Hippocampal formation (tissue), 2 donors: ENCODE measurements at places on chromosomes 6 and 20.

DNA sequence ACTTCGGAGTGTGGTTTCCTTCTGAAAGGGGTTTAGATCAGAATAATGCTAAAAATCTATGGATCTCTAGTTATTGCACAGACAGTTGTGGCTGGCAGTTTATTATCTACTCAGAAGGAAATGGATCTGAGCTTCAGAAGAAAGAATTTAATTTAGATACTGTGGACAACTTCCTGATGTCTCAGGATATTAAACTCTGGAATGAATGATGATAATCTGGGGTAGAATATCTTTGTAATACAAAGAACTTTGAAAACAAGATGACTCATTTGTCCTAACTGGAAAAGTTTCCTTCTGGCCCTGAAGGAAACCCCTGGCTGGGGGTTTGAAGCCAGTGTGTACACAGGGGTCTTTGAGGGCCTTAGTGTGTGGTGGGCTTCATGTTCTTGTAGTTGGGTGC is 78.0 kb downstream of the EDN3 start:
- no peak for DNase-seq

GRCh38 chr6:14273191-14273590 is 155.6 kb downstream of the CD83 start:
- no peak for DNase-seq

- DNase-seq = no peak
Measured at GRCh38 chr6:14226051-14226660, 108.6 kb downstream of the CD83 start.

- DNase-seq = no peak
Measured at GRCh38 chr6:17663226-17663625, 43.5 kb downstream of the NUP153 start.

GRCh38 chr6:111522393-111523020 is 39.5 kb upstream of the REV3L start:
- DNase-seq = no peak

- no peak for DNase-seq
Measured at GRCh38 chr6:19472850-19473249, 364.3 kb upstream of the ID4 start.

- no peak for DNase-seq
Measured at GRCh38 chr20:23409800-23410199, 11.5 kb downstream of the NAPB start.

- DNase-seq = no peak
Measured at GRCh38 chr6:47423079-47423478, 54.5 kb upstream of the CD2AP start.

DNA sequence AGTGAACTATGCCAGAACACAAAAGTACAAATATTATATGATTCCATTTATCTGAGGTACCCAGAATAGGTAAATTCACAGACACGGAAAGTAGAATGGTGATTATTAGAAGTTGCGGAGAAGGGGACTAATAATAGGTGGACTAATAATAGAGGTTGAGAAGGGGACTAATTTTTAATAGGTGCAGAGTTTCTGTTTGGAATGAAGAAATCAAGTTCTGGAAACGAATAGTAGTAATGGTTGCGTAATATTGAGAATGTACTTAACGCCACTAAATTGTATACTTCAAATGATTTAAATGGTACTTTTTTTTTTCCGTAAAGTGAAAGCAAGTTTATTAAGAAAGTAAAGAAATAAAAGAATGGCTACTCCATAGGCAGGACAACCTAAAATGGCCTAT is 33.2 kb downstream of the B4GALT5 start:
- DNase-seq = no peak

DNA sequence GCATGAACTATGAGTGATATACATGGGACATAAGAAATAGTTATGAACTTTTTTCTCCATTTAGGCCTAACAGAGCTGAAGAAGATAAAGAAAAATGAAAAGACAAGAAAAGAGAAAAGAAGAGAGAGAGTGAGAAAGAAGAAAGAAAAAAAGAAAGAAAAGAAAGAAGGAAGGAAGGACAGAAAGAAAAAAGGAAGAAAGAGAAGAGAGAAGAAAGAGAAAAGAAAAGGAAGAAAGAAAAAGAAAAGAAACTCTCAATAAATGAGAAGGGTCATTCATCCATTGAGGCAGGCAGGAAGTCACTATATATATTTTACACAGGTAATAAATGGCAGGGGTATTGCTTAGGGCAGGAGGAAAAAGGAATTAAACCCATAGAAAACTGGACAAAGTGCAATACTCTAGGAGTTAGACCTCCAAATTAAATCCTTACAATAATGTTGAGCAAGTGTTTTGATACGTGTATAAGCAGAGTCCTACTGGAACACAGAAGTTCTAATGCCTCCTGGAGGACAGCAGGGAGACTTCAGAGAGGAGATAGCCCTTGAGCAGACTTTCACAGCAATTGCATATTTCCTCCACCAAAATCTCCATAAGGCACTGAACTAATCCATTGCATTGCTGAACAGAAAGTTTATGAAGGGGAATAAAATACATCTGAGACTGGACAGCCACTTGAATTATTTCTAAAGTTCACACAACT is 86.4 kb upstream of the TENT5A start:
- no peak for DNase-seq

DNA sequence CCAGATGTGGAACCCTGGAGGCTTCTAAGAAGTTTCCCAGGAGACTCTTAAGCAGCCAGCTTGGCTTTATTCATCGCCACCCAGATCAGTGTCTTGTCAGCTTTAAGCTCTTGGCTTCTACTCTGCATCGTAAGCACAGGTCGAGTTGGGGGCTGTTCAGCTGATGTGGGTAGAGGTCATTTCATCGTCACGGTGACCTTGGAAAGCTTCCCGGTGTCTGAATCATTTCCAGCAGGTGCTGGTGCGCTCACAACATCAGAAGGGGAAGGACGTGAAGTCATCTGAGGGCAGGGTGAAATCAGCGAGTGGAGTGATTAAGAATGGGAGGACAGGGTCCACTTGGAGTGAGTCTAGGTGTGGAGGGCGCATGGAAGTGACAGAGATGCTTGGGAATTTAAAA is 112.6 kb downstream of the SASH1 start:
- no peak for DNase-seq

DNA sequence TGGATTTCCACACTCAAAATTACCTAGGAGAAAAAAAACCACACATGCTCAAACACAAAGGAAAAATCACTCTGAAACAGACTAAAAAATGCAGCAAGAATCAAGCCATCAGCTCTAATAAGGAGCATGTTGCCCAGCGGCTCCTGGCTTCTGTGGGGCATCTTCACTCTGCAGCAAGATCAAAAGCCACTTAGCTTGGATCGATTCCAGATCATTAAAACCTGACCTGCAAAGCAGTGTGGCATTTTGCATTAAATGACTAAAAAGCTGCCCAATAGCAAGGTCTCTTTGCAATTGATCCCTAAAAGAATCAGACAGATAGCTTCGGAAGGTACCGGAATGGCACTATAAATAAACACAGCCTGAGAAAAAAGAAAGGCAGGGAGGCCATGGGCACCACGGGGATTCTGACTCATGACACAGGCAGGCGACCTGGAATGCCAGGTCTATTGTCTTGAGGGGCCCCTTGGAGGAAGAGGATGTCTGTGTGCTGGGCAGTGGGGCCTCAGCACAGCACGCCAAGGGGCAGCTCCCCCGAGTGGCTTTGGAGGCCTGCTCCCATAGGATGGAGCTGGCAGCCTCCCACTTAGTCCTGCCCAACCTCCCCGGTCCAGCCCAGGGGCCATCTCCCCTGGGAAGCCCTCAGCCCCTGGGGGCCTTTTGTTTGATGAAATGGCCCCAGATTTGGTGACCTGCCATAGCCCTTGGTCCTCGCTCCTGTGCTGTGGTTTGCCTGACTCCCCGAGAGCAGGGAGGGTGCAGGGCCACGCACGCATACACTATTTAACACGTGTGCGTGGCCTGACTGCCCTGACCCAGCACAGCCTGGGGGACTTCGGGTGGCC is 7.6 kb downstream of the LEMD2 start:
- no peak for DNase-seq

DNA sequence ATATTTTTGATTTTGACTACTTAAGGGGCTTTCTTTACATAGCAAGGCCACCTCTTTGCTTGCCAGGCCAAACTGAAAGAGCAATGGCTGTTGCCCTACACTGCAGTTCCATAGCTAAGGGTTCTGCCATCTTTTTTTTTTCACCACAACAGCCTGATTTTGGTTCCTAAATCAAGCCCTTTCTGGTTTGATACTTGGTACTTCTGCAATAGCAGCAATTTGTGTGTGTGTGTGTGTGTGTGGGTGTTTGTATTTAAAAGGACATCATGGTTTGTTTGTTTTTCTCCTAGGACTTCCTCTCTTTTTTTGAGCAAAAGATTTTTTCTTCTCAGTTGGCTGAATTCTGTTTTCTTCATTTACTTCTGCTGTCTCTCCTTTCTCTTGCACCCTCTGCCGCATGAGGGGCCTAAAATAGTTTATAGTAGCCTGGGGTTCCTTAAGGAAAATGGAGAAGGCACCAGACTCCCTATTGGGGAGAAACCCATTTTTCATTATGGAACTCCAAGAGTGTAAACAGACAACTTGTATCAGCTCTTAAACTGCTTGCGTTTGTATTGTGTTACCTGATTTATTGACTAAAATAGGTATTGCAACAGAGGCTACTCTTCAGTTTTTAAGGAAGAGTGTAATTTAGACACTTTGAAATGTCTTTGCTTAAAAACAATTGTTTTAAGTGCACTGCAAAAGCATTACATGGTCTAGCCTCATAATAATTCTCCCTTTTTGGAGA is 12.2 kb upstream of the GCLC start:
- DNase-seq = no peak

DNA sequence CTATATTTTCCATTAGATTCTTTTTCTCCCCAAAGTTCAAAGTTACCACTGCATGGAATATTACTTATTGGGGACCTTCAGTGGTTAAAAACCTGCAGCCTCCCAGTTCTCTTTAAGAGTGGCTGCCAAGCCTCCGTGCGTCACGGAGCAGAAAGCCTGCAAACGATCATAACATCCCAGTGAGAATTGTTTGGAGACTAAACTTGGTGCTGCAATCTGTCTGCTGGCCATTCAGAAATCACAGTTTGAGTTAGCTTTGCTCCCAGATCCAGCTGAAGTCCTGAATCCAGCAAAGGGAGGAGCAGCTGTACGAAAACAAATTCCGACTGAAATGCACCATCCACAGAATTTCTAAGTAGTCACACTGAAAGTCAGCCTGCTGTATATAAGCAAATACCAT is 213.5 kb upstream of the PDE10A start:
- peak; percentile 18 for DNase-seq

- no peak for DNase-seq
Measured at GRCh38 chr6:166354143-166354542, 11.8 kb upstream of the SFT2D1 start.

GRCh38 chr6:11202513-11203305 is 29.8 kb downstream of the NEDD9 start:
- peak; percentile 82 for DNase-seq

DNA sequence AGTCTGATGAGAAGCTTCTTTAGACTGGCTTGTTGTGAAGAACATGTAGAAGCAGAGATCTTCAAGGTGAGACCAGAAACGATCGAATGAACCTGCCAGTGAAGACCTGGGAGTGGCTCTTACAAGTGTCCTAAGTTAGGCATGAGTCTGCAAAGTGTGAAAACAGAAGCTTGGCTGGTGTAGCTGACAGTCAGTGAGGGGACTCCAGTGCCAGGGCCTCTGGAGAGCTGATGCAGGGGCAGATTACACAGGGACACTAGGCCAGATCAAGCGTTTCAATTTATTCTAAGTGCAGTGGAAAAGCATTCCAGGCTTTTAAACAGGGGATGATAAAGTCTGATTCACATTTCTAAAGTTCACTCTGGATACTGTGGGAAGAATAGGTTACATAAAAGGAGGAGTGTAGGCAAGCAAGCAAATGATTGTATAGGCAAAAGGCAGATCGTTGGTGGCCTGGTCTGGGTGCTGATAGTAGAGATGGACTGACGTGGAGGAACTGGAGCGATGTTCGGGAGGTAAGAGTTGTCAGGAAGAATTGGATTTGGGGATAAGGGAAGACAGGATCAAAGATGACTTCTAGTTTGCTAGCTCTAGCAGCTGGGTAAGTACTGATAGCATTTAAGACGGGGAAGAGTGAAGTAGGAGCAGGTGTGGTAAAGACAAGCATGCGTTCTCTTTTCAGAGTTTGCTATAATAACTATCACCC is 133.5 kb downstream of the MAN1A1 start:
- DNase-seq = no peak

GRCh38 chr20:444862-445426 is 17.4 kb downstream of the TBC1D20 start:
- no peak for DNase-seq

DNA sequence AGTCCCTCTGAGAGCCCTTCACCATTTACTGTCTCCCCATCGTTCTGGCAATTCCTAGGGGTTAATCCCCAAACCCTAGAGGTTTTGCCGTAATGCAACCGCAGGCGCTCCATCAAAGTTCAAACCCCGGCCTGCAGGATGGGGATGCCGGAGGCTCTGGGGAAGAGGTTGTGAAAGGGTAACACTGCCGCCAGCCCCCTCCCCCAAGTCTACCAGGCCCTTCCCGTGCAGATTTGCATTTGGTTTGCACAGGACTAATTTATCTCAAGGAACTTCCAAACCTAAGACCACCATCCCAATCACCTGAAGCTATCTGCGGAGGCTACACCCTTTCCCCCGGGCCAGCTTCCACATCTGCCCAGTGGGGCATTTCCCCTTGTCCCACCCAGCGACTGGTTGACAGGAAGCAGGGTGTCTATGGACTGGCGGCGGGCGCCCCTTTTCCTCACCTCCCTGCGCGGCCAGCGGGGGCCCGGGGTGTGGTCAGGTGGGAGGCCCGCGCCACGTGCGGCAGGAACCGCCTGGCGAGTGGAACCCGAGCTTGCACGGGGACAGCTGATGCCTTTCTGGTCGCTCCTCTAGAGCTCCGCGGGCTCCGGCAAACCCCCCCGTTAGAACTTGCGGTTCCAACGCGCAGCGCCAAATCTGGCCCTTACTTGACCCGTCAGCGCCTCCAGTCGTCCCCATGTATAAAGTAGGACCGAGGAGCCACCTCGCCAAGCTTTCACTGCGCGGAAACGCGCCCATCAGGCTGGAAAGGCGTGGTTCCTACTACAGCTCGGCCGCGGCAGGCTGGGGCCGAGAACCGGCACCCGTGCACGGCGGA is 9.4 kb upstream of the SLC4A11 start:
- DNase-seq = no peak

- no peak for DNase-seq
Measured at GRCh38 chr6:33206027-33206863, 1.8 kb downstream of the HSD17B8 start.

DNA sequence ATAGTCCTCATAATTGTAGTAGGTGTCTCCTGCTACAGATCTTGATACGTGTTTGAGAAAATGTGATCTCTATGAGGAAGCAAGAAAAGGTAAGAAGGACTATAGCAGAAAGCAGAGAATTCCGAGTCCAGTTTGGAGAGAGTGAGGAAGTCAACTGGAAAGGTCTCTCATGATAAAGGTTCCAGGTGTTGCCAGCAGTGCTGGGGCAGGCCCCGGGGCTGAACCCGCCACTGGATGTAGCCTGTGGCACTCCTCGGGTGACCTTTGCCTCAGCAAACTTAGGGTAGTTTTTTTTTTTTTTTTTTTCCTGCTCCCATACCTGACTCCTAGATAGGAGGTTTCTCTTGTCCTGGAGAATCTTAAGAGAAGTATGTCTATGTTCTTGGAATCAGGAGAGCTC is 62.8 kb downstream of the FAM120B start:
- DNase-seq = no peak

- DNase-seq = no peak
Measured at GRCh38 chr20:41180599-41181333, 43.4 kb downstream of the PLCG1 start.
